ENCODE measurements at places on chromosomes 12 and 14.

DNA sequence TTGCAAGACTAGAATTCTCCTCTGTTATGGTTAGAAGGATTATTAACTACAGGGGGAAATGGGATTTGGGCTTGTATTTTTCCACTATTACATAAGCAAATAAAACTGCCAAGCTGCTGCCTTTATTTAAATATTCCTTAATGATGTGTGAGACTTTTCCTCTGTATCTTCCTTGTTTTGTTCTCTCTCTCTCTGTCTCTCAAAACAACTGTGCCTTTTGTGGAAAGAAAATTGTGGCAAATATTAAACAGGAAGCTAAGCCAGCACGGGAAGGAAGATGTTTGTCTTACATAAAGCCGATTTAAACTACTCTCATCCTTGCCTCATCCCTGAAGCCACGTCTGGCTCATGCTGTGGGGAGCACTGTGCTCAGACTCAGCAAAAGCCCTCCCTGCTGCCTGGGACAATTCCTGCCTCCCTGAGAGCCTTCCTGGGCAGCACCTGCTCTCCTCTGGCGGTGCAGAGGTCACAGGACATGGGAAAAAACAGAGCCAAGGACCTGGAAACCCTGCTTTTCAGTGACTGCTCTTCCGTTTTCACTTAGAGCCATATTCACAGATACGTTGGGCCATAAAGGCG is 237.2 kb downstream of the SLC15A4 start:
- no peak for DNase-seq

DNA sequence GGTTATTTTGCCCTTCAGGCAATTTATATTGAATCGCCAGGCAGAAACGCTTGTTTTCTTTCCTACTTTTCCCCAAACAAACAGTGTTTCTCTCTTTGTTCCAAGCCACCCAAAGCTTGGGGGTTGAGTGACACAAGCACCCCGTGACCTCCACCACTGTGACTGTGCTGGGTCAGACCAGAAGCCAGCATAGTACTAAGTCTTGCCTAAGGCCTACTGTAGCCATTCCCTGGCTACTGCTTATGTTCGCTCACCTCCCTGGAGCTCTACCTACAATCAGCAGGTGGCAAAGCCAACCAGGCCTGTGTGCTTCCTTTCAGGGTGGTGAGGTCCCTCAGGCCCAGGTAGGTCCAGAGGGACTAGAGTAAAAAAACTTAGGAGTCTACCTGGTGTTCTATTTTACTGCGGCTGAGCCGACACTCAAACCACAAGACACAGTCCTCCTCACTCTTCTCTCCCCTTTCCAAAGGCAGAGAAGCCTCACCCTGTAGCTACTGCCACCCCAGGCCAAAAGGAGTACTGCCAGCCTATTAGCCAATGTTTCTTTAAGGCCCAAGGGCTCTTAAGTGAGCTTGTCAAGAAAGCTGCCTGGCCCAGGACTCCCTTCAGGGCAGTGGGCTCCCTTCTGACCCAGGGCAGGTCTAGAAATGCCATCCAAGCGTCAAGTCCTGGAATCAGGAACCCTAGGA is 411.8 kb upstream of the MIS18BP1 start:
- no peak for DNase-seq

DNA sequence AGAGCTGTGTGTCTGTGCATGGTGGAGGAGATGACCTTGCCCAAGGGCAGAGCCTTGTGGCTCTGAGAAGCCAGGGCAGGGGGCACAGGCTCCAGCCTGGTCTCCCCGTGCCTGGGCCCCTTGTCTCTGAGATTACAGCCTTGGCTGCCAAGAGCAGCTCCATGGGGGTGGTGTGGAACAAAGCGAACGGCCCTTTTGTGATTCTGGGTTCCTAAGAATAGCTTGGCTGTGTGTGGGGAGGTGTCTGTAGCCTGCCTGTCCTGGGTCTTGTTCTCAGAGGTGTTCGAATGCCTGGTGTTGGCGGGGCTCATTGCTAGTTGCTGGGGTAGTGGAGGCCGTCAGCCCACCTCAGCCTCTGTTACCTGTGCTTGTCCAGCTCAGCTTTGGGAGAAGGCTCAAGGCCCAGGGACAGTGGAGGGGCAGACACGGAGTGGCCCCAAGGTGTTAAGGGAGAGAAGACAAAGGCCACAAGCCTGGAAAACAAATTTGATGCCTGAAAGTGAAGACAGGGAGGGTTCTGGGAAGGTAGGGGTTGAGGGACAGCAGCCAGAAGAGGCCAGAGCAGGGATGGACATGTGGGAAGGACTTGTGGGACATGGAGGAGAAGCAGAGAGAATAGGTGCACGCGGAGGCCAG is 7.4 kb upstream of the MYH7 start:
- DNase-seq = no peak

GRCh38 chr14:58662018-58662417 is 24.3 kb downstream of the DACT1 start:
- DNase-seq = no peak

GRCh38 chr14:80152166-80152565 is 59.1 kb downstream of the DIO2 start:
- no peak for DNase-seq

DNA sequence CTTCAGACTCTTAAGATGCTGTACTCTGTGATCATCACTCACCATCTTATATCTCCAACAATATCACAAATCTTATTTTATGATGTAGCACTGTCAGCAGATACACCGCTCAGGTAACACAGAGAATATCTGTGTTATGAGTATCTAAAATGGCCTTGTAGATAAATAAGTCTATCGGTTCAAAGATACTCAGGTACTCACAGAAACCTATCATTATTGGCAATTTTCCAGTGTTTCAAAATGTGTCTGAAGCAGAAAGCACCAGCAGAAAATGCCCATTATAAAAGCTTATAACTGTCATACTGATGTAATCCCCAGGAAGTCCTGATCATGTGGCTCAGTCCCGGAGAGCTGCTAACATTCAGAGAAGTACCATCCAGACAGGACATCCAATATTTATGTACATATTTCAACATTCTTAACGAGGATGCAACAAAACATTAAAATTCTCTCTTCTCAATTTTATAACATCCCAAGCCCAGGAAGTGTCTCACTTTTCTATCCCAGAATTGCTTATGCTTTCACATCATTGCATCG is 190.7 kb upstream of the LMNTD1 start:
- no peak for DNase-seq

- DNase-seq = no peak
Measured at GRCh38 chr14:45290547-45290946, 37.5 kb upstream of the MIS18BP1 start.

DNA sequence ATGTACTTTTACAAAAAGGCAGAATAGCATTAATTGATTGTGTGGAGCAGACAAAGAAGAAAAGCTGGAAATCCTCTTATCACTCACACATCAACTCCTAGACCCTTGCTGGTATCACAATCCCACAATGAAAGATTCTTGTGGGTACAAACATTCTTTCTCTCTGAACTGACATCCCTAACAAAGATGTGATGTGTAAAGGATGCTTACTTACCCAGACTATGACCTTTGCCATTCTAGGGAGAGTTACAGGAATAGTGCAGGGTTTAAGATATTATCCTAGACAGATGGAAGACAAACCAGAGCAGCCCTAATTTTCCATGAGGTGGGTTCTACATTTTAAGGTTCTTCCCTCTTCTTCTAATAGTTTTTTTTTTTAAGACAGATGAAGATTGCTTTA is 60.4 kb upstream of the SLC6A15 start:
- DNase-seq = no peak

DNA sequence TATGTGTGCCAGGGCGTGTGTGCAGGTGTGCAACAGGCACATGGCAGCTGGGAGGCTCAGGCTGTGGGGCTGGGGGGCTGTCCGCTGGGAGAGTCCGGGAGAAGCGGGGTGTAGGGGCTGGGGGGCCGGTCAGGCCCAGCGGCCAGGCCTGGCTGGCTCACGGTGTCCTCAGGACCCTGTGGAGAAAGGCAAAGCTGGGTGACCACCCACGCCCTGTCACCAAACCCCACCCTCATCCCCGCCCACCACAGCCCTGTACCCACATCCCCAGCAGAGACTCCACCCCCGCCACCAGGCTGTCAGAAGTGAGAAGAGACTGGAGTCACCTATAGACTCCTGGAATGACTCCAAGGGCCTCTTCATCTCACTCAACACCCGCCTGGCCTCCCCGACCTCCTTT is 85.3 kb downstream of the SCARB1 start:
- DNase-seq = no peak

DNA sequence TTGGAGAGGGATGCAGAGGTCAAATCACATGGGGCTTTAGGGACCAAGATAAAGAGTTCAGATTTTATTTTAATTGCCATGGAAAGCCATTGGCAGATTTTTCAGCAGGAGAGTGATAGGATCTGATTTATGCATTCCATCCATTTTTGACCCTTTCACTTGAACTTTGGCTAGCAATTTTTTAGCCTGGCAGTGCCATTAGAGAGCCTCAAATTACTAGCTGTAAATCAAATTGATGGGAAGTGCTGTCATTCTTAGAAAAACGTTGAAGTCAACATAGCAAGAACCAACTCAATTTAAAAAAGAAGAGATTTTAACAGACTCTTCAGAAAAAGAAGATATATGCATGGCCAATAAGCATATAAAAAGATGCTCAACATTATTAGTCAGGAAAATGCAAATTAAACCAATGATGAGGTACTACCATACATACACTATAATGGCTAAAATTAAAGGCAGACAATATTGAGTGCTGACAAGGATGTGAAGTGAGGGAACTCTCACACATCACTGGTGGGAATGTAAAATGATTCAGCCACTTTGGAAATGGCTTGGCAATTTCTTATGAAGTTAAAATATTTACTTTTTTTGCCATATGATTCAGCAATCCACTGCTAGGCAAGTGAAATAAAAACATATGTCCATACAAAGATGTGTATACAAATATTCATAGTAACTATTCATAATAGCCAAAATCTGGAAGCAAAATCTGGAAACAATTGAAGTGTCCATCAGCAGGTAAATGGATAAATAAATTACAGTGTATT is 89.7 kb downstream of the PTCSC3 start:
- DNase-seq = no peak

GRCh38 chr12:1872448-1872847 is 46.0 kb downstream of the CACNA2D4 start:
- DNase-seq = no peak

Data from activated T-cell treated with anti-CD3 and anti-CD28 coated beads for 24 hours (primary cell).